Type B pancreatic cell (in vitro differentiated cells): ENCODE measurements at places on chromosomes 5 and 9.

DNA sequence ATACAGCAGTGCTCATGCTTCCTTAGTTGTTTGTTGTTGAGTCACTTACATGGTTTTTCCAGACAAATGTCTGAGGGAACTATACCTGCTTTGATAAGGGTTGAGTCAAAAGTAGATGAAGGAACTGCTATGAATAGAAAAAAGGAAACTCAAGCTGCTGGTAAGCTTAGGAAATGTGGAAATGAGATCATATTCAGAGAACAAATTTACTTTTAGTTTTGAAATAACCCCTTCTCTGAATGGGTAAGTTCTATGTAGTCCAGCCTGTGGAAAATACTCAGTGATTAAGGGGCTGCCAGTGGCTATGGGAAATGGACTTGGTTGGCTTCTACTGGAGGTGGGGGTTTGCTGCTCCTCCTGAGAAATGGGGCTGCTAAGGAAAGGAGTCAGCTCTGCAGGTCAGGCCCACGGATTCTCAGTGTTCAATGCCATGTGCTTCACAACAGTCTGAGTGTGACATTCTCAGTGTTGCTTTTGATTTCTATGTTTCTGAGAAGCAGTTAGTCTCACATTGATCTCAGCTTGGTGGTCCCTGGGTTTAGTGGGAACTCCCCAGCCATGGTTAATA is 47.7 kb upstream of the GLRX start:
- DNase-seq: no peak

GRCh38 chr9:137214620-137215019 is 7.4 kb downstream of the RNF208 start:
- DNase-seq: no peak

DNA sequence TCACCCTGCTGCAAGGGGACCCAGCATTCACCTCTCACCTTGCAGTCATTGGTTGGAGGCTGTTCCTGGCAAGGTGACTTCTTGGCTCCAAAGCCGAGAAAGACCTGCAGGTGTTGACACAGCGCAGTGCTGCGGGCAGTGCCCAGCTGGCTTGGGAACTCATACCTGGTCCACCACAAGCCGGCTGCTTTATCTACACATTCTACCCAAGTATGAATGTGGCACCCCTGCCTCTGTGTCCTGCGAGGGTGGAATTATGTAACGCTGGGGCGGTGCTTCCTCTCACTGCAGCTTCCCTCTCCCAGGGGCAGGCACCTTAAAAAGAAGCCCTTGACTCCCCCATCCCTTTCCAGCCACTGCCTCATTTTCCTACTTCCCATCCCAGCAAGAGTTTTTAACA is 2.5 kb upstream of the ZMYND19 start:
- no peak for DNase-seq

DNA sequence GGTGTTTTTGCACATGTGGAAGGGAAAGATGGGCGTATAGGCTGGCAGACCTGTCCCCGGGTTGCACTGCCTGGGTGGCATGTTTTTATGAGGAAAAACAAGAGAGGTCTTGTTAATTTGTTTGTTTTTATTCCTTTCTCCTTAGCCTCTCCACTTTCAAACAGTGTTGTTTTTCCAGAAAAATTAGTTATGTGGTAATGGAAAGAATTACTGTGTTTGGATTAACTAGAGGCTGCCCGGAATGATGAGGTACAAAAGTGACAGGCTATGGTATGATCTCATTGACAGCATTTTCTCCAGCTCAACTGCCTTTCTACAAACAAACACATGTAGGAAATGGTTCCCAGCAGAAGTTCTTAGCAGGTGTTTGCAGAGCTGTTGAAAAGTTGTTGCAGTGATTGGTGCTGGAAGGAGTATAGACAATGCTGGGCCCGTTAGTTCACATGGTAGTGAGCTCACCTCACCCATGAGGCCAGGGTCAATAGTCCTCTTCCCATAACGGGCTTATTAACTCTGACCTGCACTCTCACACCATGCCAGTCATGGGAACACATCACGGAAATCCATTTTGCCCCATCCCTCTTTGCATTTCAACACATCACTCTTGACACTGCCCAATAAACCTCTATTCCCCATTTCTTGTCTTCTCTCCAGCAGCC is 111.3 kb upstream of the SAP30L start:
- no peak for DNase-seq

DNA sequence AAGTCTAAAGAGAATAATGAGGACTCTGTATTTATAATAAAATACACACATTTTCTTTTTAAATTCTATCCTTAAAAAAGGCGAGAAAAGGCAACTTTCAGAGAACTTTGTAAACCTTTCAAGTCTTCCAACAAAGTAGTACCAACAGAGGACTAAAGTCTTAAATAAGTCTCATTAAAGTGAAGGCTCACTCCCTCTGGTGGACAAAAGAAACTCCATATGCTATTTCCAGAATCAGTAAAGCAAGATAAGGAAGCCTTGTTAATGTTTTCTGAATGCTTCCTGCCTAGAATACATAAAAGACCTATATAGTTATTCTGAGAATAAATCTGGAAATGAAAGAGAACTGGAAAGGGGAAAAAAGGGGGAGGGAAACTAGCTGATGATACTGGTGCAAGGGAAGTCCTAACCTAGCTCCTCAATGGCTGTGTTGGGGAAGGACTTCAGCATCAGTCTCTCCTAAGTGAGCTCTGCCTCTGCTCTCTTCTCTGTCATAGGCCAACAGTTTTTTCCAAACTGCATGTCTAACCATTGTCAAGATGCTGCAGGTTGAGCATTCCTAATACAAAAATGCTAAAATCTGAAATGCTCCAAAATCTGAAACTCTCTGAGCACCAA is 7.2 kb downstream of the HMGCS1 start:
- DNase-seq: no peak

DNA sequence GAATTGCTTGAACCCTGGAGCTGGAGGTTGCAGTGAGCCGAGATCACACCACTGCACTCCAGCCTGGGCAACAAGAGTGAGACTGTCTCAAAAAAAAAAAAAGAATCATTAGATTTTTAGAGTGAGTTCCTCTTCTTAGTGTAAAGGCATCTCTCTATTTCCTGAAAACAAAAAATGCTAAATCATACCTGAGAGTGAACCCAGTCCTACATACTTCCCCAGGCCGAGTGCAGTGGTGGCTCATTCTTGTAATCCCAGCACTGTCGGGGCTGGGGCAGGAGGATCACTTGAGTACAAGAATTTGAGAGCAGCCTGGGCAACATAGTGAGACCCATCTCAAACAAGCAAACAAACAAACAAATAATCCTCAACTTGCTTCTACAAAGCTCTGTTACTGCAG is 38.2 kb upstream of the LPAR1 start:
- no peak for DNase-seq

GRCh38 chr9:108056084-108056804 is 566.7 kb upstream of the KLF4 start:
- no peak for DNase-seq

- DNase-seq: no peak
These were observed 168.3 kb upstream of the TLE4 start for GRCh38 chr9:79403495-79403894.

GRCh38 chr9:6924988-6925563 is 167.3 kb downstream of the KDM4C start:
- DNase-seq: no peak

- no peak for DNase-seq
These were observed 21.4 kb downstream of the COL27A1 start for GRCh38 chr9:114176624-114177291.

GRCh38 chr5:124528838-124529237 is 217.6 kb downstream of the ZNF608 start:
- DNase-seq: no peak

GRCh38 chr5:39231705-39232525 is 12.6 kb upstream of the FYB1 start:
- DNase-seq: no peak

DNA sequence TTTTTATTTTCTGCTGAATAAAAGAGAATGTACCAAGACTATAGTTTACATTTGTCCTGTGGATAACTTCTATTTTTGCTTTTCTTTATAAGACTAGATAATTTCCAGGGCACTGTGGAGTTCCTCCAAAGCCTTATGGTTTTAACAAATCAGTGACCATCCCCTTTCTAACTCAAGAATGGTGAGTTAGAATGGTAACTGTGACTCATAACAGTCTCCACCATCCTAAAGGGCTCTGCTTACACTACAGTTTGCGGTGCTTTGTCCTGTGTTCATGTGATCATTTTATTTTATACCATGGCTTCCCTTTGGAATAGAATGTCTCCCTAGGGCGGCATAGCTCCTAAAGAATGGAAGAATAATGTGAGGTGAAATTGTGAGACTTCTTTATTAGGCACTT is 30.2 kb downstream of the WDR36 start:
- no peak for DNase-seq

- no peak for DNase-seq
These were observed 104.3 kb upstream of the MAP3K1 start for GRCh38 chr5:56710826-56711590.

- DNase-seq: no peak
These were observed 41.9 kb downstream of the DAB2IP start for GRCh38 chr9:121693388-121693670.

DNA sequence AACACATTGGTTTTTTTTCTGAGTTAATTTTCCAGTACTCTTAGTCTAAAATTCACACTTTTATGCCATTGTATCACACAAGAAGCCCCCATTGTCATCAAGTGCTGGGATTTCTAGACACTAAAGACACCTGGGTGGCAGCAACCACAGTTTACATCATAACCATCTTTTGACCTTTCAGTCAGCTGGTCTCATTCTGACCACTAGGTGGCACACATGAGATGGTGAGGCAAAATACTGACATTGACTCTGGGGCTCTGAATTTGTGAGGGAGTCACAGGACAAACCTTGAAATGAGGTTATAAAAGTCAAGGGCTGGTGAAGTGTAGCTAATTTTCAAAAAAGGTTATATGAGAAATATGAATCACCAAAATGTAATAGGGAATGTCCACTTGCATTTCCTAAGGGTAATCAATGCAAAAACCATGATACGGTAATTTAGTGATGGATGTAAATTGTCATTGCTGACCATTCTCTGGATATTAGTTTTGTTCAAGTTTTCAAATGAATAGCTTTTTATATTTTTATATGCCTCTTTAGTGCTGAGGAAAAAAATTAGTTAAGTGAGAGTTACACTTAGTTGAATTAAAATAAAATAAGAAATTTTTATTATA is 229.4 kb downstream of the DMAC1 start:
- DNase-seq: no peak

- no peak for DNase-seq
These were observed 99.6 kb downstream of the APBA1 start for GRCh38 chr9:69572611-69573010.
